ENCODE measurements at places on chromosomes 6 and 20.

- DNase-seq = peak; percentile 56
Observed at GRCh38 chr6:170388113-170388512, 81.6 kb downstream of the FAM120B start.

- peak; percentile 39 for DNase-seq
Observed at GRCh38 chr6:13457577-13457976, 29.8 kb downstream of the GFOD1 start.

- no peak for DNase-seq
Observed at GRCh38 chr6:126091466-126091865, 105.1 kb downstream of the TRMT11 start.

DNA sequence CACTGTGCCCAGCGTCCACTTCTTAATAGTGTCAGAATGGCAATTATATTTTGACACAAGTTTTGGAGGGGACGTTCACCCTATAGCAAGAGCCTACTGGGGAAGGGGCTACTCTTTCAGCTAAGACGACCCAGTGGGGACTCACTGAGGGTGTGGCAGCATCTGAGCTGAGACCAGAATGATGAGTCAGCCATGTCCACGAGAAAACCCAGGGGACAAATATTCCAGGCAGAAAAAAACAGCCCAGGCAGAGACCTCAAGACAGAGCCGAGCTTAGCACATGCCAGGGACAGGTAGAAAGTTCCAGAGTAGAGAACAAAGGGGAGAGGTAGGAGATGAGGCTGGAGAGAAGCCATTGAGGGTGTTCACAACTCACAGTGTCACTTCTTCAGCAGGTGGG lies 11.2 kb downstream of the CNBD2 start:
- DNase-seq = no peak

GRCh38 chr6:31126396-31127175 lies 6.3 kb upstream of the CDSN start:
- no peak for DNase-seq

GRCh38 chr20:62198496-62198895 lies 15.7 kb downstream of the MTG2 start:
- no peak for DNase-seq

GRCh38 chr6:37479266-37479854 lies 20.3 kb downstream of the CCDC167 start:
- DNase-seq = no peak

- no peak for DNase-seq
Observed at GRCh38 chr6:15947436-15947835, 181.4 kb upstream of the MYLIP start.

DNA sequence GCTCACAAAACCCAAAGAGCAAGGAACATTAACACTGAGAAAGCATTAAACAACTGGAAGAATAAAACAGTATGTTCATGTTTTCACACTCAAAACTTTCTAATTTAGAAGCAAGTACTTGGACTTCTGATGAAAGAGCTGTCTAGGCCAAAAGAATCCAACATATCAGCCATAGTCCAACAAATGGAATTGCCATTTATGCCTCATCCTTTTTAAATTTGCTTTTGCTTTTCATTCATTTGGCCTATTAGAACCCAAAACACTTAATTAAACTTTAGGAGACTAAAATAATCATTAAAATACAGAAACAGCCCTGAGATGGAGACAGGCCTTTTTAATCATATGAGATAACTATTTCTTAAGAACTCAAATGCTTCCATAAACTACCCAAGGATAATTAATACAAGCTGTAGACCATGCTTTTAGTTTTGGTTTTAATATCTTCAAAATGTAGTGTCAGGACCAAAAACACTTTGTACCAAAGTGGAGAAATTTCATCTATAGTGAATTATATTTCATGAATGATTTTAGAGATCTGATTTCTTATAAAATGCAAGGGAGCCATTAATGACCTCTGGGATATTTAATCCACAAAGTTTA lies 166.5 kb downstream of the KIF6 start:
- peak; percentile 16 for DNase-seq

DNA sequence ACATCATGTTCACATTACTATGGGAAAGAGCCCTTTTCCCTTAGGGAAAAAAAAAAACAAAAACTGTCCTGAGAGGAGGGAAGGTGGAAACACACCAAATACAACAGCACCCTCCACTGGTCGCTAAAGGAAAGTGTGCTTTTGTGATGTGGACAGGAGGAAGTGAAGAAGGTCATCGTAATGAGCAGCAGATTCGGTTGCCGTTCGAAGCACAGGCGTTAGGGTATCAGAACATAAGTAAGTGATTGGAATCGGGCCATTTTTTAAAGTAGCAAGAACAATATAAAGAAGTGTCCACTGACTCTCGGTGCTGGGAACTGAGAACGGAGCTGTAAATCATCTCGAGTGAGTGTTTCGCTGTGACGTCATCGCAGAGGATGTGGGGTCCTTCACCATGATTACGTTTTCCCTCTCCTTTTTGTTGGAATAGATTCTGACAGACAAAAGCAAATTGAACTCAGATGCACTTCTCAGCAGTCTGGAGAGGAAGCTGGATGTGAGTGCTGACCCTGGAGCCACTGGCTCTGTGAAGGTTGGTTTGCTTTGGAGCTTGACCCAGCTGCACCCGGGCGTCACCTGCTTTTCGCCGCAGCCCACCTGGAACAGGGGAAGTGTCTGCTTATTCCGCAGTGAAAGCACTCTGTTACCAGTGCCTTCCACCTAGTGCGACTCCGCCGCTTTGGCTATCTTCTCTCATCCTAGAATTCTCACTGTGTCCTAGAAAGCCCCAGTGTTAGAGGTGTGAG lies 203.6 kb upstream of the GMDS start:
- peak; percentile 73 for DNase-seq
